Hematopoietic multipotent progenitor cell treated with erythropoietin and hydrocortisone succinate and interleukin-3 and kit ligand, for 17 days (in vitro differentiated cells): ENCODE measurements at places on chromosomes 2 and 18.

DNA sequence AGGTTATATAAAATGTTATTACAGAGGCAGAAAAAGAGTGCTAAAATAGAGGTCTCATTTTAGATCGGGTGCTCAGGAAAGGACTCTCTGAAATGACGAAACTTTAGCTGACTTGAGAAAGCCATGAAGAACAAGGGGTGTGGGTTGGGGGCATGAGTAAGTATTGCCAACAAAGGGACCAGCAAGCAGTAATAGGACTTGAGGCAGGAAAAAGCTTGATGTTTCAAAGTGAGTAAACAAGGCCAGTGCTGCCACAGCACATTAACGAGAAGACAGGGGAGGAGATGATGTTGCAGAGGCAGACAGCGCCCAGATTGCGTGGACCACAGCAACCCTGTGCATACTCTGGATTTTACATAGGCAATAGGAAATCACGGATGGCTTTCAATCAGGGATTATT lies 318.8 kb downstream of the ZEB2 start:
- no peak for DNase-seq

GRCh38 chr2:99675130-99675661 lies 185.4 kb upstream of the REV1 start:
- DNase-seq, result no peak

DNA sequence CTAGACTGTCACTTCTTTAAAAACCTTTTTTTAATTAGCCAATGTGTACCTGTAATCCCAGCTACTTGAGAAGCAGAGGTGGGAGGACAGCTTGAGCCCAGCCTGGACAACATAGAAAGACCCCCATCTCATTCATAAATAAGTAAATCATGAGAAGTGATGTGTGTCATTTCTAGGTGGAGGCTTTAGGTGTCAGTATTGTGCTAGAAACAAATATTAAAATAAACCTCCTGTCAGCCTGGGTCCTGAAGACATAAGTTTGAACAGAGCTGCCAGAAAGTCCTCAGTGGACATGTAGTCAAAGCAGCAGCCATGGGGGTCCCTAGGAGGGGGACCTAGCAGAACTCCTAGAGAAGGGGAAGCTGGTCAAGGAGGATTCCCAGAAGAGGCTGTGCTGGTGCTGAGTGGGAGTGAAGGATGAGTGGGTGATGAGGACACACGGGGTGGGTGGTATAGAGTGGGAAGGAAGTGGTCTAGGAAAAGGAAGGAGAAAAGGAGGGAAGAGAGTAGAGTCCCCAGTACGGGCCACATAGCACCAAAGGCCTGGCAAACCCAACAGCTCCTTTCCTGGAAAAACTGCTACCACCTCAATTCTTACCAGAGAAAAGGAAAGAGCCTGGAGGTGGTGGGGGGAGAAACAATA lies 316.6 kb upstream of the NCKAP5 start:
- no peak for DNase-seq

DNA sequence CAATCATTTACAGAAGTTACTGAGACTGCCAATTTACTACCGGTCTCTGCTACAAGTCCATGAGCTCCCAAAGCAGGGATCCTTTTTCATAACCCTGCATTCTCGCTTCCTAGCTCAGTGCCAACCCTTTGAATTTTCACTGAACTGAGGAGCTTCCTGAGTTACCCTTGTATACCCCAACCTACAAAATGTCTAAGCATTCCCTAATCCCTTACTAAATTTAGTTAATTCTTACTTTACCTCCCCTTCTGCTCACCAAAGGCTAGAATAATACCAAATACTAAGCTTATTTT lies 9.6 kb downstream of the MAT2A start:
- no peak for DNase-seq

GRCh38 chr2:150517951-150518680 lies 30.6 kb upstream of the RND3 start:
- no peak for DNase-seq

DNA sequence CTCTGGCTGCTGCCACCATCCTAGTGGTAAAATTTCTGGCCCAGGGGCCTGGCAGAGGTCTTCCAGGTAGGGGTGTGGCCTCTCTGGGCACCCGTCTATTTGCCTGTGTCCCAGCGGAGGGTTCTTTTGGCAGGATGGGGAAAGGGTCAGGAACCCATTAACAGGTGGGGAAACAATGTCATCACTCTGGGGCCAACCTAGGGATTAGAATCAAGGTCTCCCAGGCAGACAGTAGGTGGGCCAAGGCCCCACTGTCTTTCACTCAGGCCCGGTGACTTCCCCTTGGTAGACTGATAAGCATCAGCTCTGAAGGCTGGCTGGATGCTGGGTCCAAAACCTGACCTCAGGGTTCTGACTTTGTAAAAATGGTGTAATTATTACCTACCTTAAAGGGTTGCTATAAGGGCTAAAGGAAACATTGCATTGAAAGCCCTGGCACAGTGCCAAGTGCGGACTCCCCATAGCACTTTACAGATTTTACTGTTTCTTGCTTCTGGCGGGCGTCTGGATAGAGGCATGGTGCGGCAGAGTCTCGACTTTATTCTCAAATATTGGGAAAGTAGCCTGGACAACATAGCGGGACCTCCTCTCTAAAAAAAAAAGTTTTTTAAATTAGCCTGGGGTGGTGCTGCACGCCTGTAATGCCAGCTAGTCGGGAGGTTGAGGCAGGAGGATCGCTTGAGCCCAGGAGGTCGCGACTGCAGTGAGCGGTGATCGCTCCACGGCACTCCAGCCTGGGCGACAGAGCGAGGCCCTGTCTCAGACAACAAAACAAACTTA lies 2.2 kb downstream of the LBX2 start:
- no peak for DNase-seq

DNA sequence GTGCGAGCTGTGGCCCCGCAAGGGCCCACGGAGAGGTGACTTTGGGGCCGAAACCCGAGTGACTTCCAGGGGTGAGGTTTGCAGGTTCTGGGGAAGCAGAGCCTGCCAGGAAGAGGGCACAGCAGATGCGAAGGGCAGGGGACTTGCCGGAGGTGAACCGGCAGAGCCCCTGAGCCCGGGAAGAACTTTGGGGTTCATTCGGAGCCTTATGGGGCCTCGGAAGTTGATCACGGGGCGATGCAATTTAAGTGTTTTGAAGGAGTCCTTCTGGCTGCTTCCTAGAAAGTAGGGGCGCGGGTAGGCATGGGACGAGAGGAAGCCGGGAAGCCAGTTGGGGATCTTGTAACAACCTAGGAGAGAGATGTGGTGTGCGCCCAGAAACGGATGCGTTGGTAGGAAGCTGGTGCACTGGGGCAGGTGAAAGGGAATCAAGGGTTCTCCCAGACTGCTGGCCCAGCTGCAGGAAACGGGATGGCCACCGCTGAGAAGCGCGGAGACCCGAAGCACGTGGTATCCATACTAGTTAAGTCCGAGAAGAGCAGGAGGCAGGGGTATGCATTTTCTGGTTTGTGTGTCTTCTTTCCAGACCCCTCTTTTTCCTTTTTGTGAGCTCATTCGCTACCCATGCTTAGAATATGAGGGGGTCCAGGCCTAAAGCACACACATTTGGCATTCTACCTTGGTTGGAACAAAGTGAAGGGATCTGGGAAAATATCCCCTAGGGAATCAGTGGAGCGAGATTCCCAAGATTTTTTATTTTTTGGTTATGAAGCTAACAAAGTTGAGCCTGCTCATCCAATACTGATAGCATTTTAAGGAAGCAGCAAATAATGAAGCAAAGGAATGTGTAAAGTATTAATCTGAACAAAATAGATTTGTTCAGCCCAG lies 758 bp downstream of the SCLY start:
- no peak for DNase-seq

DNA sequence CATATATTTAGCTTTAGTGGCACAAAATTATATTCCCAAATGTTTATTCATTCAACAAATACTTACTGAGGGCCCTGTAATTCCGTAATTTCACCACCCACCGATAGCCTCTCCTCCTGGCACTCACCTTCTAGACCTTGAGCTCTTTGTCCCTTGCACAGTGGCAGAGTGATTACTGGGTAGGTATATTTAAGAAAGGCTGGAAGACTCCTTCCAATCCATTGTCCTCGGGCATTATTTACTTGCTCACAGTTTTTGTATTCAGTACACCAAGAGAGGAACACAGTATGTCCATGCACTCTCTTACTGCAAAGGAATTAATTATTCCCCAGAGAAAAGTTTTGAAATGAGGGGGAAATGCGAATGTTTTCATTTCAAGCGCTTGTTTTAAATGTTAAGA lies 1.1 kb upstream of the CDCA7 start:
- no peak for DNase-seq

DNA sequence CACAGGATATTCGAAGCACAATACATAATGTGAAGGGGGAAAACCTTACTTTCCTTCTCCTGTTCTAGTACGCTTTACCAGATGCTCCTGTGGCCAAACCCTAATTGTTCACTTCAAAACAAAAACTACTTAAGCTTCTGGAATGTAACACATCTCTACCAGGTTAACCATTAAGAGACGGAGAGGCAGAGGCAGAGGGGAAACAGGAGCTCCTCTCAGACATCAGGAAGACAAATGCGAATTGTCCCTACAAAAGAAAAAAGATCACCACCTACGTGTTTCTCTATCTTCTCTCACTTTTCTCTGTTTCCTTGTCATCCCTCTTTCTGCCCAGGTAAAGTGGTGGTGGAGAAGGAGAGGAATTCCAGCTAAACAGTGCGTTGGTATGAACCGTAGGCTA lies 266.8 kb downstream of the NRXN1 start:
- no peak for DNase-seq

DNA sequence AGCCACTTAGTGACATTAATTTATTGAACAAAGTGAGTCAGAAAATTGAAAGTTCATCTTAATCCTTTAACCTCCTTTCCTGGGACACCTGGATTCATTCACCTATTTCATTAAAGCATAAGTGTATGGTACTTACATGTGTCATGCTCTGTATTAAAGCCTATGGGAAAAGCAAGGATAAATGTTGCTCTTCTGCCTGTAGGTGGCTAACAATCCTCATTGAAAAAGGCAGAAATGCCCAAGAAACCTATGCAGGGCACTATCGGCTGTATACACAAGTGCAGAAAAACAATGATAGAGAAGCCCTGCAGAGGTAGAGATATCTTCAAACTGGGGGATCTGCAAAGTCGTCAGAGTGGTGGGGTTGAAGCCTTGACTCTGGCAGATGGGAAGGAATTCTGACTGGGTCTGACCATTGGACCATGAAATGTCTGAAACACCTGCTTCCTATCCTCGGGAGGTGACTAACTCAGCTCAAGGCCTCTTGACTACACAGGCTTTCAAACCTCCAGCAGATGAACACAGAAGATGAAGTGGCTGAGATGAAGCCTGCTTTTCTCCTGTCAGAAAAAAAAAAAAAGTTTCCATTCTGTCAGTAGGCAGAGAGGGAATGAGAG lies 83.1 kb downstream of the DCC start:
- no peak for DNase-seq

GRCh38 chr2:71667256-71668182 lies 214.2 kb downstream of the DYSF start:
- no peak for DNase-seq

- no peak for DNase-seq
Observed at GRCh38 chr2:3584608-3585260, 9.7 kb downstream of the RPS7 start.

GRCh38 chr18:59721211-59721610 lies 24.0 kb upstream of the CCBE1 start:
- DNase-seq, result no peak

DNA sequence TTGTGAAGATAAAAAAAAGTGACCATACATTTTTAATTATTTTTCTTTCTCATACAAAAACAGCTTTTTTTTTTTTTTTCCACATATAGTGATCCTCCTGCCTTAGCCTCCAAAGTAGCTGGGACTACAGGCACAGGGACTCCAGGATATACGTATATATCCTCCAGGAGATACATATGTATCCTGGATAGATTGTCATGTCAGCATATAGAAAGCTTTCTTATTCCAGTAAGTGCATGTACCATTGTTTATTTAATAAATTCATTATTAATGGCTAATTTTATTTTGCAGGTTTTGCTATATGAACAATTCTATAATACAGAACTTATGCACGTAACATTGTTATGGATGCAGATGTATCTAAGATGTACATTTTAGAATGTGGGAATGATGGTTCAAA lies 138.7 kb downstream of the DOK6 start:
- no peak for DNase-seq

- DNase-seq, result no peak
Observed at GRCh38 chr2:128531856-128532255, 213.2 kb upstream of the HS6ST1 start.

DNA sequence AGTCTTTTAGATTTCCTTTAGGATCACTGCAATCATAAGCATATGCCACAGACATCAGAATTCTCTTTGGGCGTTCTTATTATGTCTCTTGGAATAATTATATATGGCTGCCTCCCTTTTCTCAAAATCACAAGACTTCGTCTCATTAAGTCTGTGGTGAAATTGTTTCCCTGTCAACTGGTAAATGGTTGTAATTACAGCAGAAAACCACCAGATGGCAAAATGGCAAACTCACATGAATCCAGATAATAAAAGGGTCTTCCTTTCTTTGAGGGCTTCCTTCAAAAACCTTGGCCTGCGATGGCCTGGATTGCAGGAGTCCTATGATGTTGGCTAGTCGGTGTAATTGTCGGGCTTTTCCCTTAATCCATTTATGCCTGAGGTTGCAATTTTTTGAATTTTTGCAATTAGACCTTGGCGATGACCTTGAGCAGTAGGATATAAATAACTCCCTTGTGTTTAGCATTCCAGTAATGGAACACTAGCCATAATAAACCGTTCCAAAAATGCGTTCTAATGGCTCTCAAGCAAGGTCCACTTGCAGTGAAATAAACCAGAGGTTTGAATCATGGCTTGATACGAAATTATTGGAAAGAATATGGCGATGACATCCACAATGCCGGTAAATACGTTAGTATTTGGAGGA lies 656.4 kb downstream of the MBD2 start:
- DNase-seq, result no peak

GRCh38 chr2:43300222-43300621 lies 73.8 kb upstream of the ZFP36L2 start:
- no peak for DNase-seq

DNA sequence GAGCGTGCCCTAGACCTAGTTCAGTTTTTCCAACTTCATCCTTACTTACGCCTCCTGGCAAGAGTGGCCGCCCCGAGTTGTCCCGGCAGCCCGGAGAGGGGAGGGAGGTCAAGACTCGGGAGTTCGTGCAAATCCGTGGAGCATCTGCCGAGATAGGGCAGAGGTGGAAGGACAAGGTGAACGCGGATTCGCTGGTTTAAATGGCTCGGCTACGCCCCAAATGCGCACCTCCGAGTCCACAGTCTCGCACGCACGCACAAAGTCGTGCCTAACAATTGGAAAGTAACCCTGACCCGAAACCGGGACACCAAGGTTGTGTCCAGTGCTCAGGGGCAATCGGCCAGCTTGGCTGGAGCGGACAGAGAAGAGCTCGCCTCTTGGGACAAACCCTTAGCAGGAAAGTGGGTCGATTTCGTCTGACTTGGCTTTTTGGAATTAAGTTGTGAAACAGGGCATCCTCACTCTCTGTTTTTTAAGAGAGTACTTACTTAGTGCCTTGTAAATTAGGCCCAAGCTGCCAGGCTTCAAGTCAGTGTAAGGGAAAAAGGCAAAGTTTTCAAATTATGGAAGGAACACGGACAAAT lies 726 bp upstream of the SS18 start:
- DNase-seq, result no peak

- no peak for DNase-seq
Observed at GRCh38 chr2:133842446-133842845, 274.2 kb upstream of the NCKAP5 start.
